Hematopoietic multipotent progenitor cell treated with erythropoietin and hydrocortisone succinate and interleukin-3 and kit ligand, for 17 days (in vitro differentiated cells): ENCODE measurements at places on chromosomes 6 and 20.

GRCh38 chr6:13924146-13924948 is 405 bp upstream of the RNF182 start:
- no peak for DNase-seq

DNA sequence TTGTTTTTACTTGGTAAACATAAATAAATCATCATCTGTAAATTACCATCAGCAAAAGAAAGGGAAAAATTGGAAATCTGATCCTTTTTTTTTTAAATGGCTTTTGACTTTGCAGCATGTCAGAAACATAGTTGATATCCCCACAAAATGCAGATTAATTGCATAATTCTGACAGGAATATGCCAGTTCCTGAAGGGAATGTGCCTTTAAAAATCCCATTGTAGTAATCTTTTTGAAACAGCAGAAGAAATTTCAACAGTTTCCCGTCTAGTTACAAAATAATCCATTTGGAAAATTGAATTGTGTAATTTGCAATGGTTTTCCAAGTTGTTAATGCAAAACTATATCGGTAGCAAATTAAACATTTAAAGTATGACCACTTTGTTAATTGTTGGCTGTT is 95.2 kb downstream of the DOK5 start:
- DNase-seq, result no peak

DNA sequence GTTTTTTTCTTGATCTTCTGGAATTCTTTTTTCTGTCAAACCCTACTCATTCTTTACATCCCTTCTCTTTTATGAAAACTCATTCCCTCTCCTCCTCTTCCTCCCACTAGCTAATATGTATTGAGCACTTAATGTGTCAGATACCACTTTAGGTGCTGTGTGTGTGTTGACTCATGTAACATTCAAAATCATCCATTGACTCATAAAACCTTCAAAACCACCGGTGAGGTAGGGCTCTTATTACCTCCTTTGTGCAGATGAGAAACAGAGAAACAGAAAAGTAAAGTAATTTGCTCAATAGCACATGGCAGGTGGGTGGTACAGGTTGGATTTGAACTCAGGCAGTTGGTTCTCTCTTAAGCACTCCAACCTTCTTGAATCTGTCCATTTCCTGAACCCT is 136.3 kb upstream of the NEDD9 start:
- DNase-seq, result no peak

GRCh38 chr20:48616481-48616880 is 211.3 kb downstream of the PREX1 start:
- no peak for DNase-seq
